ENCODE measurements at places on chromosomes 1 and 21. TPM values are rescaled to one million over a fixed set of nuclear protein-coding genes. Genes with fewer than 3 reads are reported as not detected.

The ERRFI1 gene
- 25.5 TPM for total RNA-seq

The NBPF4 gene
- total RNA-seq, result not detected

The OR2C3 gene
- not detected for total RNA-seq

The CFHR2 gene
- total RNA-seq, result not detected

DNA sequence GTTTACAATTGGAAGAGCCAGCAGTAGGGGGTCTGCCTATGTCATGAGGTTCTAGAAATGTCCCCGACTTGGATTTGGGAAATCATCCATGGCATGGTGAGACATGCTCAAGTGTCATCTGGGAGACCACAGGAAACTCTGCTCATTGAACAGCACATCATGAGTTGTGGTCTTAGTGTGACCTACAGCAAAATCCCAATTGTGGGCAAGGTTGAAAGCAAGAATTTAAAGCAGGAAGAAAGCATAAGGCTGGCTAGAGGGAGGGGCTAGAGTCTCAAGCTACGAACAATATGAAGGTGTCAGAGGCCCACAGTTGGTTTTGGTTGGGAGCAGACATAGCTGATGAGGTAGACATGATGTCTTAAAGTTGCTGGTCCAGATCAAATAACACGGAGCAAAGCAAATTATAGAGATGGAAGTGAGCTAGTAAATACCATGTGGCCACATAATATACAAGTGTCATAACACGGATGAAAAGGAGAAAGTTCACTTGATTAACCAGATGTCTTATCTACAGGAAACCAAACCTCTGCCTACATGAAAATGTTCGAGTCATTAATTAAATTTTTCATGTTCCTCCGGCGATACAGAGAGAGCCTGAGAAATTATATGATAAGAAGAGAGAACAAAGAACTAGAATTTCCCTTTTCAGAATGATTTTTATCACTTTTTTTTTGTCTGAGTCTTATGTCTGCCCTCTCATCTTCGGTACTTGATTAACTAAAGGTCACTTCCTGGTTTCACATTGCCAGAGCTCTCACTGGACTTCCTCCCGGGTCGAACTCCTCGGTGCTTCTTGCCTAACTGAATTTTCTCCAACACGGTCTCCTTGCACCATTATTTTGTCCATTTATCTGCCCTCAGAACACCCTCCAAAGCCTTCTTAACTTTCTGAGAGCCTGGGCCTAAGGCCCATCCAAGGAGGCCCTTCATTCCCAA is 67.5 kb upstream of the DUSP10 start:
- DNase-seq, result no peak

GRCh38 chr1:165287781-165288180 is 68.7 kb downstream of the LMX1A start:
- no peak for DNase-seq

DNA sequence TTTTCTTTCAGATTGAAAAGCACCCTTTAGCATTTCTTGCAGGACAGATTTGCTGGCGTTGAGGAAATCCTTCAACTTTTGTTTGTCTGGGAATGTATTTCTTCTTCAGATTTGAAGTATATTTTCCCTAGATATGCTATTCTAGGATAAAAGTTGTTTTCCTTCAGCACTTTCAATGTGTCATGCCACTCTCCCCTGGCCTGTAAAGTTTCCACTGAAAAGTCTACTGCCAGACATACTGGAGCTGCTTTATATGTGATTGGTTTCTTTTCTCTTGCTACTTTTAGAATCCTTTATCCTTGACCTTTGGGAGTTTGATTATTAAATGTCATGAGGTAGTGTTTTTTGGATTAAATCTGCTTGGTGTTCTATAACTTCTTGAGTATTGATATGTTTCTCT is 44.2 kb upstream of the CD55 start:
- no peak for DNase-seq

DNA sequence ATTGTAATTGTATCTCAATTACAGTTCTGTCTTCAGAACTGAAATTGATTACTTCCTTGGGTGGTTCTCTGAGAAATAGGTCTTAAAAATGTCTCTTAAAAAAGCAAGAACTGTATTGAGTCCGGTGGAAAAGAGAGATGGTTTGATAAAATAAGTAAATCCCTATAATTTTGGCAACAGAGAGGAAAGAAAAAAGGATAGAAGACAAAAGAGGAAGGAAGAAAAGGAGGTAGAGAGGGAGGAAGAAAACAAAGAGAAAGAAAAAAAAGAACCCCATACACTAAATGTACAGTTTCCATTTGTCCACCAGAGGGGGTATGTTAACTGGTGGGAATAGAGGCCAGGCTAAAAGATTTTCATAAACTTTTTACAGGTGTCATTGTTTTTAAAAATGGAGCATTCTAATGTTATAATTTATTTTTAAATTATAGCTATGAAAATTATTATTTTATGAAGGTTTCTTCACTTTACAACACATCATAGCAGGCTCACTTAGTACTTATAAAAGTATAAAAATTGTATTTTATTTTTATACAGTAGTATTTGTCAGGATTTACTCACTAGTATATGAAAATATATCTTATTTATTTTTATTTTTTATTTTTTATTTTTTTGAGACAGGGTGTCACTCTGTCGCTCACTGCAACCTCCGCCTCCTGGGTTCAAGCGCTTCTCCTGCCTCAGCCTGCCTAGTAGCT is 2.1 kb upstream of the UBE2T start:
- DNase-seq, result peak; percentile 54

DNA sequence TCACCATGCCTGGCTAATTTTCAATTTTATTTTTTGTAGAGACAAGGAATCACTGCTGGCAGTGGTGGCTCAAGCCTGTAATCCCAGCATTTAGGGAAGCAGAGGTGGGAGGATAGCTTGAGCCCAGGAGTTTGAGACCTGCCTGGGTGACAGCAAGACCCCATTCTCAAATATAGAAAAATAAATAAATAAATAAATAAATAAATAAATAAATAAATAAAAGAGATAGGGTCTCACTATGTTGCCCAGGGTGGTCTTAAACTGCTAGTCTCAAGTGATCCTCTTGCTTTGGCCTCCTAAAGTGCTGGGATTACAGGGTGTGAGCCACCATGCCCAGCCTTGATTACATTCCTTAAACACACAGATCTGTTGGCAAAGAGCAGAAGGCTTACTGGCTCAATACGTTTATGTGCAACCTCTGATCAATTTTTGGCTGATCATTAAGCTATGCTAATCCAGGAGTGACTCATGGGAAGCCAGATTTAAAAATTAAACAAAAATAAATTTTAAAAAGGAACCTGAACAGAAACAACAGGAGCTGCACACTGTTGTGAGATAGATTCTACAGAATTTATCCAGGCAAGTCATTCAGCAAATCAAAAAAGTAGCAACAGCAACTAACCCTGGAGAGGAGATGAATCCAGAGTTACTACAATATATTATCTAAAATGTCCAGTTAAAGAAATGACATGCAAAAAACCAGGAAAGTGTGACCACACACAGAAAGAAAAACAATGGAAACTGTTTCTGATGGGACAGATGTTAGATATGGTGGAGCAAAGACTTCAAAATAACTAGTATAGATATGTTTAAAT is 79.4 kb downstream of the RPE65 start:
- DNase-seq, result no peak

DNA sequence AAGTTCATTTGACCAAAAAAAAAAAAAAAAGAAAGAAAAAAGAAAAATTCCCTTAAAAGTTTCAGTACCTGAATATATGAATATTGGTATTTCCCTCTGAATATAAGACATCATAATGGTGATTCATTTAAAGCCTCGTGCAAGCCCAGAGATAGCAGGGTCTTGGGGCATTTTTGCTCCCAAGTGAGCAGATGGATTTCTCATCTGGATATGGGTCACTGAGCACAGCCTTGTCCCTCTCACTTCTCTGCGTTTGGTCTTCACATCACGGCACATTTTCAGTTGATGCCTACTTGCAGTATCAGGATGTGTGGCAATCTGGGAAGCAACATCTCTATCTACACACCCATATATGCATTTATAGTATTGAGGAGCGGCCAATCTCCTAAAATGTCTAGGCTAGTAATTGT is 12.7 kb downstream of the CD58 start:
- no peak for DNase-seq

- no peak for DNase-seq
These were observed 1.2 kb upstream of the MKNK1 start for GRCh38 chr1:46605232-46605631.

Measured in HFFc6 (cell line).